Ascending aorta (tissue), 2 donors: ENCODE measurements at places on chromosomes 2 and 18. TPM values are rescaled to one million over a fixed set of nuclear protein-coding genes. Genes with fewer than 3 reads are reported as not detected.

Gene TP53I3
- total RNA-seq: 1.6 TPM

- DNase-seq: no peak
These were observed 68.7 kb downstream of the TMEM247 start for GRCh38 chr2:46548103-46548486.

GRCh38 chr18:55097456-55098170 lies 138.4 kb upstream of the CCDC68 start:
- DNase-seq: no peak

- no peak for DNase-seq
These were observed 86.5 kb upstream of the ACAA2 start for GRCh38 chr18:49899657-49900330.

Gene SLC66A2
- total RNA-seq: 52.9 TPM

DNA sequence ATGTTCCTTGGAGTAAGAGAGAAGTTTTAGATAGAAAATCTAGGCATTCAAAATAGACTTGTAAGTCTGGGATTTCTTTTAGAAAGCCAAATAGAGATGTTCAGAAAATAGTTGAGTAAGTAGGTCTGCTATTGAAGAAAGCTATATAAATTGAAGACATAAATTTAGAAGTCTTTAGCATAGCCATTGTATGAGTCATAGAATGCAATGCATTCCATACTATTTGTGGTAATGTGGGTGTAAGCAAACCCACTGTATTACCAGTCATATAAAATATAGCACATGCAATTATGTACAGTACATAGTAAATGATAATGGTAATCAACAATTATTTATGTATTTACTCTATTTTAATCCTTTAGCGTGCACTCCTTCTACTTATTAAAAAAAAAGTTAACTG lies 14.1 kb downstream of the MC4R start:
- DNase-seq: no peak

DNA sequence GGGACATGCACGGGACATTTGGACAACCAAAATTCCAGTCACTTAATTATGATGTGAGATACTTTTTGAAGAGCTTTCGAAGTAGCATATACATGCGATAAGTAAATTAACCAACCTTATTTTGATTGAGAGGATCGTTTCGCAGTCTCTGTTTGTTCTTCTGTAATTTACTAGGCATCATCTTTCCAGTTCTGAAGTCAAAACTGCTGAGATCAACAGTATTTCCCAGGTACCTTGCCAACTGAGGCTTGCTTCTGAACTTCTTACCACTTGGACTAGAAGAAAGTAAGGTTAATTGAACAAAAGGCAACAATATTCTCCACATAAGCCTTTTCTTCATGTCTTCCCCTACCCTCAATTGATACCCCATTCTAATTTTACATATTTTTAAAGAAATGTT lies 19.6 kb downstream of the MBD2 start:
- DNase-seq: no peak

Gene UGT1A5
- not detected for total RNA-seq

Gene ELMOD3
- 7.1 TPM for total RNA-seq

DNA sequence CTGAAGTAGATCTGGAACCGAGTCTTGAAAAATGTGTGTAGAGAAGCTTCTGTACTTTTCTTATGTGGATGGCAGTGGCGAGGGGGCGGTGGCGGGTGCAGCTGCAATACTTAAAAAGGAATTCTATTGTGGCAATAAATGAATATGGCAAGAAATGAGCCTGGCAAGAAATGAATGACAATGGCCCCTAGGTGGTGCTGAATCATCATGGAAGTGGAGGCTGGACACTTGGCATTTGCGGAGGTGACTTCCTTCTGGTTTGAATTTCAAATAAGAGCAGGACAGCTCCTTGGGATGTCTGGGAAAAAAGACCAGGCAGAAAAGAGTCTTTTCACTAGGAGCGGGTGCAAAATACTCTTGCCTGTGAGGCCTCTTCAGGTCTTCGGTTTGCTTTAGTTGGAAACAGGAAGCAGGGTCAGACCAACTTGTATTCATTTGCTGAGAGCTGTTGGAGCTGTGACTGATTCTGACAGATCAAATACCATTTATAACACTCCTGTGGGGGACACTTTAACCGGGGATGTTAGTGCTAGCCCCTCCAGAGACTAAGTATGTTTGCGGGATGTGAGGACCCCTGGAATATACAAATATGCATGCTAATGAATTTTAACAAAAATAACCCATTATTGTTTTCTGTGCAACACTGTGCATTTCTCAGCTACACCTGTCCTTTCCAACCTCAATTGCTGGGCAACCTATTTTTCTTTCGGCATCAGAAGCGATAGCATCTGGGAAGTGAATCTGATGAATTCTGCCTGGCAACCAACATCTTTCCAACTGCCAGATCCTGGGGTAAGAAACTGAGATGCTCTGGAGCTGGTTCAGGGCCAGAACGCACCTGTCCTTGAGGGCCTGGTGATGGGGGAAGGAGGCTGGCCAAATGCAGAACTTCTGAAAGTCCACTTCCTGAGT lies 35.4 kb downstream of the FASTKD2 start:
- DNase-seq: peak; percentile 79
